Cardiac muscle cell (in vitro differentiated cells and primary cell): ENCODE measurements at places on chromosomes 7 and 10.
A peak's percentile ranks its signal among the peaks of the same experiment; 100 is the strongest.

- H3K4me1 ChIP-seq, result peaks cover 6% of the 10 kb centered on the region
- no peak overlapping the region for H3K27ac ChIP-seq
- no peak for DNase-seq
- no peak overlapping the region for H3K4me3 ChIP-seq
These were observed 144.3 kb downstream of the KCNMA1 start for GRCh38 chr10:77493239-77493806.

GRCh38 chr10:114432566-114433093 lies 28.3 kb upstream of the AFAP1L2 start:
- no peak overlapping the region for H3K27ac ChIP-seq
- no peak for DNase-seq
- H3K4me1 ChIP-seq, result no peaks in the 10 kb centered on the region
- H3K36me3 ChIP-seq, result peaks cover 33% of the 10 kb centered on the region

DNA sequence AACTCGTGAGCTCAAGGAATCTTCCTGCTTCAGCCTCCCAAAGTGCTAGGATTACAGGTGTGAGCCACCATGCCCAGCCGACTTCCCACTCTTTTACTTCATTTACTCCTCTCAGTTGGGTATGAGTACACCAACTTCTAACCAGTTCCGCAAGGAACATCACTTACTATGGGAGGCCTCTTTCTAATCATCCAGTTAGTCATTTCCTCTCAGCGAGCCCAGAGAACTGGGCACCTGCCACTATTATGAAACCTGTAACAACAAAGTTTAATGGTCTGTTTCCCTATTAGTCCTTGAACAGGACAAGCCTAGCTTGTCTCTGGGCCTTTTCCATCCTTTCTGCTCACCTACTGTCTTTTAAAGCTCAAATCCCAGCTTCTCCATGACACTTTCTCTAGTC lies 88.8 kb downstream of the DNMBP start:
- H3K27ac ChIP-seq, result no peak overlapping the region
- peak; percentile 66 for DNase-seq
- H3K4me3 ChIP-seq, result no peak overlapping the region
- H3K36me3 ChIP-seq, result no peaks in the 10 kb centered on the region

DNA sequence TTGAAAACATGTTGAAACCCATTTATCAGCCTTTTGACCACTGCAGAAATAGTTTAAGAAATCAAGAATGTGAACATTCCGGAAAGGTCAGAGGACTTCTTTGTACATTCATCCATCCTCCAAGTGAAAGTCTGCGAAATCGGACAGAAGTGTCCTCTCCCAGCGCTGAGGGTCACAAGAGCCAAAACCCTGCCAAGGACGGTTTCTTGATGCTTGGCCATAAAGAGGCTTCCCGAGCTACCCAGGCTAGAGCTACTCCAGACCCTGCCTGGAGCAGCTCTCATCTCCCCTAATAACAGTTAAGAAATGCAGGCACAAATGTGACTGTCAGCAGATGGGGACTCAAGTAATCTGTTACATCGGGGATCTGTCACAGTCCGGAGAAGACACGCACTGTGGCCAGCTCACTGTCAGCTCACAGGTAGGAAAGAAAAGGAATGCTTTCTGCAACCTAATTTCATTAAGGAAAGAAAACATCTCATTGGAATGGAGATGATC lies 4.5 kb upstream of the CYTH3 start:
- no peaks in the 10 kb centered on the region for H3K4me1 ChIP-seq
- H3K36me3 ChIP-seq, result no peaks in the 10 kb centered on the region
- peak; percentile 57 for DNase-seq
- no peak overlapping the region for H3K27ac ChIP-seq
- H3K27me3 ChIP-seq, result no peaks in the 10 kb centered on the region

GRCh38 chr10:109892931-109893330 lies 30.4 kb downstream of the XPNPEP1 start:
- peaks cover 27% of the 10 kb centered on the region for H3K4me1 ChIP-seq
- no peak overlapping the region for H3K27ac ChIP-seq
- peaks cover 8% of the 10 kb centered on the region for H3K36me3 ChIP-seq
- no peak overlapping the region for H3K4me3 ChIP-seq
- no peaks in the 10 kb centered on the region for H3K27me3 ChIP-seq

- H3K4me3 ChIP-seq, result no peak overlapping the region
- H3K4me1 ChIP-seq, result no peaks in the 10 kb centered on the region
- H3K36me3 ChIP-seq, result no peaks in the 10 kb centered on the region
- no peak for DNase-seq
- H3K27me3 ChIP-seq, result no peaks in the 10 kb centered on the region
These were observed 28.0 kb upstream of the RSU1 start for GRCh38 chr10:16845248-16845647.

DNA sequence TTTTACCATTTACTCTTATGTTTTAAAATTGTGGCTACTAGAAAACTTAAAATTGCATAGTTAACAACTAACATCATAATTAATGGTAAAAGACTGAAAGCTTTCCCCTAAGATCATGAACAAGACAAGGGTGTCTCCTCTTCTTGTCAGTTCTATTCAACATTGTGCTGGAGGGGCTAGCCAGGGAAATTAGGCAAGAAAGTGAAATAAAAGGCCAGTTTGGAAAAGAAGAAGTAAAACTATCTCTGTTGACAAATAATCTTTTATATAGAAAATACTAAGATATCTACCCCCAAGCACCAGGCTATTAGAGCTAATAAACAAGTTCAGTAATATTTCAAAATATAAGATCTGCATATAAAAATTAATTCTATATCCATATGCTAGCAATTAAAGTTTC lies 46.9 kb upstream of the MXI1 start:
- no peaks in the 10 kb centered on the region for H3K36me3 ChIP-seq
- DNase-seq, result no peak
- H3K27ac ChIP-seq, result no peak overlapping the region
- H3K27me3 ChIP-seq, result no peaks in the 10 kb centered on the region
- peaks cover 3% of the 10 kb centered on the region for H3K4me1 ChIP-seq
- H3K4me3 ChIP-seq, result no peak overlapping the region

DNA sequence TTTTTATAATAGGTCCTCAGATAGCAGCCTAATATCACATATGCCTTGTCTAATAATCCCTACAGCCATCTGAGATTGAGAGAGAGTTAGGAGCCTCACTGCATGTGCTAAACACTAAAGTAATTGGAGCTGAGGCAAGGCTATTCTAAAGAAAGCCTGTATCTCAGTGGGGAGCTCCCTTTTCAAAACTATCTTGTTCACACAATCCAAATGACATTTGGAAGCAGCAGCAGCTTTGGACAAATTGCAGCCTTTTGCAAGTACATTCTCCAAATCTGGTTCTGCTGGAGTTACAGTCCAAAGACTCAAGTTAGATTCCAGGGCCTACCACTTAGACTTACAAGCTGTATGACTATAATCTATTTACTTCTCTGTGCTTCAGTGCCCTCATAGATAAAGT lies 104.5 kb downstream of the MACC1 start:
- no peaks in the 10 kb centered on the region for H3K27me3 ChIP-seq
- no peaks in the 10 kb centered on the region for H3K4me1 ChIP-seq
- no peak overlapping the region for H3K27ac ChIP-seq
- H3K4me3 ChIP-seq, result no peak overlapping the region
- no peak for DNase-seq
- no peaks in the 10 kb centered on the region for H3K36me3 ChIP-seq

DNA sequence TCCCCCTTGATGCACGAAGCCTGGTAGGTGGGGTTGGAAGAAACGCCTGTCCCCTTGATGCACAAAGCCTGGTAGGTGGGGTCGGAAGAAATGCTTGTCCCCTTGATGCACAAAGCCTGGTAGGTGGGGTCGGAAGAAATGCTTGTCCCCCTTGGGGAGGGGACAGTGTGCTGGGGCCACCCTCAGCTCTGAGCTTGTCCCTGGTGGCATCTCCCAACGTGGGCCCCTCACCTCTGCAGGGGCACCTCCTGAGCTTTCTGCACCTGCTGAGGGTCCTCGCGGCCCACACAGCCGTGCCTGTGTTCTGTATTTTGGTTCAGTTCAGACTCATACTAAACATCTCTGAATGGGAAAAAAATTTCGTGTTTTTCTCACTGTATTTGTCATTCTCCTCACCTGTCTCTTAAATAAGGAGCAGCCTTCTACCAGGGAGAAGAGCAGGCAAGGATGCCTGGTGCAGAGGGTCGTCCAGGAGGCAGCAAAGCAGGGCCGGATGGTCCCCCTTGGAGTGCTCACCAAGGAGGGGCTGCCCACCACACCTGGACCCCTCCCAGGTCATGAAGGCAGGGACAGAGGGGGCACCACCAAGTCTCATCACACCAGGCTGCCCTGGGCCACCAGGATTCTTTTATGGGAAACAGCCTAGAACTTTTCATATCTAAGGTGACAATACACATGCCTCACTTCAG lies 24.7 kb downstream of the VIPR2 start:
- H3K27me3 ChIP-seq, result no peaks in the 10 kb centered on the region
- H3K4me3 ChIP-seq, result no peak overlapping the region
- peaks cover 6% of the 10 kb centered on the region for H3K4me1 ChIP-seq

GRCh38 chr10:68636335-68636734 lies 76.2 kb downstream of the TET1 start:
- no peaks in the 10 kb centered on the region for H3K4me1 ChIP-seq
- no peak overlapping the region for H3K4me3 ChIP-seq
- no peaks in the 10 kb centered on the region for H3K27me3 ChIP-seq
- H3K36me3 ChIP-seq, result no peaks in the 10 kb centered on the region
- no peak for DNase-seq
- peak overlapping the region; percentile 71 for H3K27ac ChIP-seq

GRCh38 chr10:87750817-87751216 lies 67.2 kb downstream of the ATAD1 start:
- no peak for DNase-seq
- peaks cover 26% of the 10 kb centered on the region for H3K36me3 ChIP-seq
- H3K4me3 ChIP-seq, result no peak overlapping the region
- peak overlapping the region; percentile 76 for H3K27ac ChIP-seq
- H3K4me1 ChIP-seq, result no peaks in the 10 kb centered on the region

GRCh38 chr7:23276376-23276775 lies 22.8 kb upstream of the MALSU1 start:
- no peaks in the 10 kb centered on the region for H3K4me1 ChIP-seq
- no peaks in the 10 kb centered on the region for H3K27me3 ChIP-seq
- H3K36me3 ChIP-seq, result no peaks in the 10 kb centered on the region
- no peak overlapping the region for H3K27ac ChIP-seq
- H3K4me3 ChIP-seq, result no peak overlapping the region
- DNase-seq, result no peak

DNA sequence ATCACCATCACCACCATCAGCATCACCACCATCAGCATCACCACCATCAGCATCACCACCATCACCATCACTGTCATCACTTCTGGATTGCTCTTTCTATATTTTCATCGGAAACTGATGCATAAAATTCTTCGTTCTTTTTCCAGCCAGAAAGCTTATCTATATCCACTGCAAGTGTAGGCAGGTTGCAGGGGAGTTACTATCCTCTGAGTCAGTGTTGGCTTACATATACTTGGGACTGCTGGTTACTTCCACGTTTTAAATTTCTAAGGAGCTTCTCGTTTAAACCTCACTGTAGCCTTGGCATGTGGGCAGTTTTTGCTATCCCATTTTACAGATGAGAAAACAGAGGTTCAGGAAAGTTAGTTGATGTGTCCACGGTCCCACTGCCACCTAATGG lies 66.1 kb downstream of the FOXL3 start:
- H3K27ac ChIP-seq, result no peak overlapping the region
- H3K36me3 ChIP-seq, result no peaks in the 10 kb centered on the region
- H3K27me3 ChIP-seq, result peaks cover 20% of the 10 kb centered on the region
- DNase-seq, result no peak
- H3K4me3 ChIP-seq, result no peak overlapping the region

- no peak for DNase-seq
- no peak overlapping the region for H3K27ac ChIP-seq
- H3K36me3 ChIP-seq, result peaks cover 4% of the 10 kb centered on the region
- no peak overlapping the region for H3K4me3 ChIP-seq
- no peaks in the 10 kb centered on the region for H3K4me1 ChIP-seq
These were observed 45.0 kb upstream of the GSDME start for GRCh38 chr7:24802300-24802699.

DNA sequence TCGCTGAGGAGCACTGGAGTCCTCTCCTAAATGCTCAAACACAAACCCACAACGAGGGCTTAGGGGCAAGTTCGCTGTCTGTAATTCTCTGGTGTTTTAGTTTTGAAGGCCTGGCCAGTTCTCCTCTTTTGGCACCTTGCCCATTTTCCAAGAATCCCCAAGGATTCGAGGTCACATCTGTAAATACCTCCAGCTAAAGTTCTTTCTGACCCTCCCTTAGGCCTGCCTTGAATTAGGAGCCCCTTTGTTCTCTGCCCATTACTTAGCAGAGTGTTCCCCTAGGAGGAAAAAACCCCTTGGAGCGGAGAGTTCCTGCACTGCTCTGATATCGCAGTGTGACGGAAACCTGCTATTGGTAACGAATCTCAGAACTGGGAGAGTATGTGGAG lies 743 bp upstream of the PYROXD2 start:
- no peak overlapping the region for H3K4me3 ChIP-seq
- peaks cover 33% of the 10 kb centered on the region for H3K4me1 ChIP-seq
- peak overlapping the region; percentile 86 for H3K27ac ChIP-seq
- H3K27me3 ChIP-seq, result no peaks in the 10 kb centered on the region
- no peaks in the 10 kb centered on the region for H3K36me3 ChIP-seq

DNA sequence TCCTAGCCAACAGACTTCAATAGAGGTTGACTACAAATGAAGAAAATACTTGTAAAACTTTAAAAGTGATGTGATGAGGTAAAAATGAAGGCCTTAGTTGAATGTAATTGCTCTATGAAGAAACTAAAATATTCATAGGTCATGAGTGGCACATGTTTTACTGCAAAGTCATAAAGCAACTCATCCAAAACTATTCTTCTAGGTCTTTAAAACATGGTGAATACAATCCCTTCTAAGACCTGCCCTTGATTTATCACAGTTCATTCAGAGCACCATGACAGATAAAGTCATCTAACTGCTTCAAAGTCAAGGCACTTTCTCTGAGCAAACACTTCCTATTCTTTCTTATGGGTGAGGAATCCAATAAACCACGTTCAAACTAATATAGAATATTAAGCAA lies 713.5 kb downstream of the SORCS1 start:
- H3K4me3 ChIP-seq, result no peak overlapping the region
- no peaks in the 10 kb centered on the region for H3K4me1 ChIP-seq
- H3K27me3 ChIP-seq, result no peaks in the 10 kb centered on the region

GRCh38 chr7:112211348-112211907 lies 4.9 kb downstream of the ZNF277 start:
- H3K27me3 ChIP-seq, result no peaks in the 10 kb centered on the region
- no peak overlapping the region for H3K4me3 ChIP-seq
- H3K4me1 ChIP-seq, result peaks cover 39% of the 10 kb centered on the region
- H3K36me3 ChIP-seq, result no peaks in the 10 kb centered on the region

DNA sequence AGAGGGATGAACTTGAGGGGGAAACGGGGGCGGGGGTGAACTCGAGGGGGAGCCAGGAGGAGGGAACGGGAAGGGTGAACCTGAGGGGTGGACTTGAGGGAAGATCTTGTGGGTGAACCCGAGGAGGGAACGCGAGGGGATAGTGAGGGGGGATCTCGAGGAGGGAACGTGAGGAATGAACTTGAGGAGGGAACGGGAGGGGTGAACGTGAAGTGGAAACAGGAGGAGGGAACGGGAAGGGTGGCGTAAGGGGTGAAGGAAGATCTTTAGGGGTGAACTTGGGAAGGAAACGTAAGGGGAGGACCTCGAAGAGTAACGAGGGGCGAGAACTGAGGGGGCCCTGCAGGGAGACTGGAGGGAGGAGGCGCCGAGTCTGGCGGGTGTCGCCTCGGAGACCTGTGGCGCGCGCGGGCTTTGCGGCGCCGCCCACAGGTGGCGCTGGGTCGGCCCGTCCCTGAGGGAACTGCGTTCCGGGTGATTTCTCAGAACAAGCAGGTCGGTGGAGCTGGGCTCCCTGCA lies 651 bp downstream of the MYO3A start:
- DNase-seq, result peak; percentile 58
- H3K27me3 ChIP-seq, result peaks cover 15% of the 10 kb centered on the region
- no peak overlapping the region for H3K27ac ChIP-seq
- H3K36me3 ChIP-seq, result no peaks in the 10 kb centered on the region
- peak overlapping the region; percentile 45 for H3K4me3 ChIP-seq
